Muscle of leg (tissue), 16 donors: ENCODE measurements at places on chromosomes 7 and 10.

DNA sequence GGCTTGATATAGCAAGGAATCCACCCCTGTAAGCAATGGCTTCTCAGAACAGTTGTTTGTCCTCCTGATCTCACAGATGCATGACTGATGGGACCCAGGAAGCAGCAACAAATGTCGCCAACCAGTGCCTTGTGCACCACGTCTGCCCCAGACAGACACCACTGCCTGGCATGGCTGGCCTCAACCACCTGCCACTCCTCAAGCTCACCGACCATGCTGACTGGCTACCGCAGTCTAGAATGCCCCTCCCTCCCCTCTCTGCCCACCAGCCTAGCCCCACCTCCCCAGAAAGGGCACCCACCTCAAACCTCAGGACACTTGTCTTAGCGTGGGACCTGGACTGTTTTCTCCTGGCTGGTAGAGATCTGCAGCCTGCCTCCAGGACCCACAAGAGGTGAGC, 24.0 kb downstream of the LRRC20 start:
- DNase-seq: peak; percentile 47

DNA sequence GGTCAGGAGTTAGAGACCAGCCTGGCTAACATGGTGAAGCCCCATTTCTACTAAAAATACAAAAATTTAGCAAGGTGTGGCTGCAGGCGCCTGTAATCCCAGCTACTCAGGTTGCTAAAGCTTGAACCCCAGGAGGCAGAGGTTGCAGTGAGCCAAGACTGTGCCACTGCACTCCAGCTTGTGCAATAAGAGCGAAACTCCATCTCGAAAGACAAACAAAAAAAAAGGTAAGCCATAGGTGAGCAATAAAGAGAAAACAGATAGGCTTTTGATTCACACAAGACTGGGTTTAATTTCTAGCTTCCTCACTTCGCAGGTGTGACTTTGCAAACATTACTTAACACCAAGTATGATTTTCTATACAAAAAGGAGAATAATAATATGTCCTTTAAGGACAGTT, 72.3 kb upstream of the ACBD5 start:
- DNase-seq: no peak

- no peak for DNase-seq
Observed at GRCh38 chr10:123087786-123088185, 48.0 kb upstream of the HMX3 start.

DNA sequence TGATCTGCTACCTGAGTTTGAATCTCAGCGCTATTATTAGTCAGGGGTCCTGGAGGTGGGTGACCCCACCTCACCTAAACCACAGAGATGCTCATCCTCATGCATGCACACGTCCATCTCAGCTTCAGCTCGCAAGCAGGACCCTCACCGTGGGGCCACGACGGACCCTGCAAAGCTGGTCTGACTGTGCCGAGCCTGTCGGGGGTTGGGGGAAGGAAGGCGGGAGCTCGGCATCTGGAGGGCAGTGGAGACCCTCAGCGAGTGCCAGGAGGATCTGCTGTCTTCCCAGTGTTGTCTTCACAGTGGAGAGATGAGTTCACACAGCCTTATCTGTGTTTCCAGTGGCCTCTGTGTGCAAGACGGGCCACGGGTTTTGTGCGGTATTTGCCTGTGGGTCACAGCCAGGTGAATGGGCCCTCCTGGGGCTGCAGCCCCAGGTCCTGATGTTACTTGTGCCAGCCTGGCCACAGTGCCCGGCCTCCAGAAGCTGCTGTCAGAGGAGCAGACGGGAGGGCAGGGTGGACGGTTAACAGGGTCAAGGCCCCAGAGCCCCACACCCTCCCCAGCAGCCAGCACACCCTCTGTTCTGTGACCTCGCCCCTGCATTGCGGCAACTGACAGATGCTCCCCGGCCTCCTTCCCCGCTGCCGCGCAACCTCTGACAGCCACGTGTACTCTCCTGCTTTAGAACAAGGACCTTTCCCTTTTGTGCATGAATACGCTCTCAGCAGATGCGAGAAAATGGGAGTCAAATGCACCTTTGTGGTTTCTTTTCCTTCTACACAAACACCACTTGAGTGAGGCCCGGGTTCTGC, 528.8 kb downstream of the DNAJB6 start:
- no peak for DNase-seq

GRCh38 chr10:4947635-4948596, 15.3 kb upstream of the AKR1C1 start:
- peak; percentile 74 for DNase-seq

DNA sequence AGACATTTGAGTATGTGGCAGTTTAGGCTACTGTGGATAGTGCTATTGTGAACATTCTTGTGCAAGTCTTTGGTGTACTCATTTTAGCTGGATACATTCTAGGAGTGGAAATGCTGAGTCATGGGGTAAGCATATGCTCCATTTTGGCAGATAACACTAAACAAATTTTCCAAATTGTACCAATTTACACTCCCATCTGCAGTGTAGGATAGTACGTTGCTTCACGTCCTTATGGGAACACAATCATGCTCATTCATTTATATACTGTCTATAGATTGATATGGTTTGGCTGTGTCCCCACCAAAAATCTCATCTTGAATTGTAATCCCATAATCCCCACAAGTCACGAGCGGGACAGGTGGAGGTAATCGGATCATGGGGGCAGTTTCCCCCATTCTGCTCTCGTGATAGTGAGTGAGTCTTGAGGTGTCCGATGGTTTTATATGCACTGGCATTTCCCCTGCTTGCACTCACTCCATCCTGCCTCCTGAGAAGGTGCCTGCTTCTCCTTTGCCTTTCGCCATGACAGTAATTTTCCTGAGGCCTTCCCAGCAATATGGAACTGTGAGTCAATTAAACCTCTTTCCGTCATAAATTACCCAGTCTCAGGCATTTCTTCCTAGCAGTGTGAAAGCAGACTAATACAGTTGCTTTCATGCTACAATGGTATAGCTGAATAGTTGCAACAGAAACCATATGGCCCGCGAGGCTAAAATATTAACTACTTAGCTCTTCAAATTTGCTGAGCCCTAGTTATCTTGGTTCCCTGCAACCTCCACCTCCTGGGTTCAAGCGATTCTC, 25.6 kb downstream of the RNF216 start:
- peak; percentile 47 for DNase-seq

DNA sequence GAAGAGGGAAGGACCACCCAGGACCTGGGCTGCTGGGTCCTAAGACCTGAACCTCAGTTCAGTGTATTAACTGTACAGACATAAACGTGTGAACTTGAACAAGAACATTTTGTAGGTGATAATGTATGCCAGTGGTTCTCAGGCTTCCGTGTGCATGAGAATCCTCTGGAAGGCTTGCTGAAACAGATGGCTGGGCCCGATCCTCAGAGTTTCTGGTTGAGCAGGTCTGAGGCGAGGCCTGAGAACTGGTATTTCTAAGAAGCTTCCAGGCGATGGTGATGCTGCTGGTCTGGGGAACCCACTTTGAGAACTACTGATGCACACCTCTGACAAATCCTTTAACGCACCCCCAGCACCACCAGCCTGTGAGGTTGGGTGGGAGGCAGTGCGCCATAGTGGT, 70.4 kb downstream of the CDH23 start:
- DNase-seq: no peak

- no peak for DNase-seq
Observed at GRCh38 chr7:158517571-158517970, 70.1 kb downstream of the PTPRN2 start.

DNA sequence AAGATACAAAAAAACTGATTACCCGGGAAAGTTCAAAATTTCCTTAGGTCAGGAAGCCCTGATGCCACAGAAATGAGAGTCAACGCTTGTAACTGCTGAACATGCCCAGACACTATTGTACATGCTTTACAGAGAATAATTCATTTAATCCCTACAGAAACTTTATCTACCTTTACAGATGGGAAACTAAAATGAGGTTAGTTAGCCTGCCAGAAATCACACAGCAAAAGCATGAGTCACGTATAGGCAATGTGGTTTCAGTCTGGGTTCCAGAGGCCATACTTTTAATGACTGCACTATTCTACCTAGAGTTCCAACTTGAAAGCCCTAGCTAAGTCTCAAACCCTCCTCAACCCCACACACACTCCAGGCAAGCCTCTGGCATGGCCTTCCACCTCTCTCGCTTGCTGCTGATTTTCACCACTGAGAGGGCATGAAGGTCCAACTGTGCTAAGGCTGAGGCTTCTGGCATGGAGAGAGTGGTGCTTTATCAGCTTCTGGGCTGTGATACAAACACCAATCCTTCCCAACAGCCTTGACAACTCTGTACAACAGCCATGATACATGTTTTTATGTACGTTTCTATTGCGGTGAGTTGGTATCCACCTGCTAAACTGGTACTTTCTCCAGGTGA, 1011.2 kb upstream of the GHITM start:
- no peak for DNase-seq

DNA sequence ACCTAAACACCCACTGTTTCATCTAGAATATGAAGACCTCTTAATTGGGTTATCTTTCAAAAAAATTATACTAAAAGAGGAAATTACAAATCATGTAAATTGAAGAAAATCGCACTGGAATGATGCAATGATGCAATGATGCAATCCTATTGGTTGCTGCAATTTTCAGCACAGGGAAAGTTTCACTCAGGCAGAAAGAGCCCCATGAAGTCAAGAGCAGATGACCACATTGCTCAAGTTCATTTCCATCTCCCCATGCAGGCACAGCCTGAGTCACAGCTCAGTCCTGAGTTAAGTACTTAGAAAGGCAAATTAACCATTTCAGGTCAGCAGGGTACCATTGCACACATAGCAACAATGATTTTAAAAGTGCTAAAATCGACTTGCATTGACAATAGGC, 180.3 kb upstream of the MYO3A start:
- no peak for DNase-seq

DNA sequence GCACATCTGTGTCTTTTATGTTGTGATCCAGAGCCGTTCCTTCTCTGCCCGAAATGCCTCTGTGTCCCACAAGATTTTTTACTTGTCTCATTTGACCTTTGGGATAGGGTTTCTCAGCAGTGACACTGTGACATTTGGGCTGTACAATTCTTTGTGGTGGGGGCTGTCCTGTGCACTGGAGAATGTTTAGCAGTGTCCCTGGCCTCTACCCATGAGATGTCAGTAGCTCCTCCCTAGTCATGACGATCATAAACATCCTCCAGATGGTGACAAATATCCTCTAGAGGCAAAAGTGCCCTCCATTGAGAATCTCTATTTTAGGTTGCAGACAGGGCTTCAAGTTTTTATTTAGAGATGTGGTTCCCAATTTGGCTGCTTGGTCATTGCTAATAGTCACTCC, 91.3 kb downstream of the PPP1R17 start:
- DNase-seq: no peak

DNA sequence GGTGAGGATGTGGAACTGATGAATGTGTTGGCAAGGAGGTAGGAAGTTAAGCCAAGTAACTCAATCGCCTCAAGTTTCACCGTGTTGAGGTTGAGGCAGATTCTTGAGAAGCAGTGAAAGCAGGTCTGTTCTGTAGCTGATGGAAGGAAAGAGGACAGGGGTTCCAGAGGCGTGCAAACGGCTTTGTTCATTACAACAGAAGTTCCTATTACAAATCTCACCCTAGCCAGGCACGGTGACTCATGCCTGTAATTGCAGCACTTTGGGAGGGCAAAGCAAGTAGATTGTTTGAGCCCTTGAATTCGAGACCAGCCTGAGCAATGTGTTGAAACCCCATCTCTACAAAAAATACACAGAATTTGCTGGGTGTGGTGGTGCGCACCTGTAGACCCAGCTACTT, 36.9 kb upstream of the PTF1A start:
- no peak for DNase-seq

DNA sequence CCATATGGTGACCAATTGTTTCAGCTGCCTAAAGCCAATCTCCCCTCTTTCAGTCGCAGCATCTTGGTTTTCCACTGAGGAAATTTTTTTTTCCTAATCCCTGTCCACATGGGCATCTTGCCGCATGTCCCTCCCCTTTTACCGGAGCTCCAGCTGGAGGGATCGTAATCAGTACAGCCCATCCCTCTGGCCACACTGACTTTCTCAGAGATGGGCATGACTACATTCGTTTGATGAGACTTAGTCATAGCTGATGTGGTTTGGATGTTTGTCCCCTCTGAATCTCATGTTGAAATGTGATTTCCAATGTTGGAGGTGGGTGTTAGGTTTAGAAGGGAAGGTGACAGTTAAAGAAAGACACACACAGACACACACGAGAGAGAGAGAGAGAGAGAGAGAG, 186.8 kb upstream of the CXCL12 start:
- no peak for DNase-seq

GRCh38 chr10:20105236-20105635, 289.0 kb downstream of the PLXDC2 start:
- DNase-seq: no peak

DNA sequence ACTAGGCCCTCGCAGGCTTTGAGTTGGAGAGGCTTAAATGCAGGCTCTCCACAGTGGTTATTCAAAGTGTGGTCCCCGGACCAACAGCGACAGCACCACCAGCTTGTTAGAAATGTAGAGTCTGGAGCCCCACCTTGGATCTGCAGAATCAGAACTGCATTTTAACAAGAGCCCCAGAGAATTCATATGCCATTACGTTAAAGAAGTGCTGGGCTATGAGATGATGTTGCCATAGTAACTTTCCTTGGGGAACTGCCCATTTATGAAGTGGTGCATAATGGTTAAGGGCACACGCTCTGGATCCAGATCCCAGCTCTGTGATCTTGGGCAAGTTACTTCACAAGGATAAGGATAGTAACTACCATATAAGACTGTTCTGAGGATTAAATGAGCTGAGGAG, 48.9 kb downstream of the ZCCHC24 start:
- no peak for DNase-seq

- DNase-seq: no peak
Observed at GRCh38 chr10:123795196-123795780, 96.3 kb downstream of the CPXM2 start.

DNA sequence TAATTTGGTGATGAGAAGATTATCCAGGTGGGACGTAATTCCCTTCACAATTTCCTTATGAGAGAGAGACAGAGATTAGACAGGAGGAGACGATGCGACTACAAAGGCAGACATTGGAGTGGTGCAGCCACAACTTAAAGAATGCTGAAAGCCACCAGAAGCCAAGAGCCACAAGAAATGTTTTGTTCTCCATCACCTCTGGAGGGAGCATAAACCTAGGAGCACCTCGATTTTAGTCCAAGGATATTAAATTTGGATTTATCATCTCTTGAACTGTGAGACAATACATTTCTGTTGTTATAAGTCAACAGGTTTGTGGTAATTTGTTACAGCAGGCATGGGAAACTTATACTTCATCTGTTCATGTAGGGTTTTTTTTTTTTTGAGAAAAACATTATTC, 418.9 kb downstream of the DGKB start:
- no peak for DNase-seq

GRCh38 chr10:104350127-104350635, 3.5 kb upstream of the CFAP58 start:
- DNase-seq: peak; percentile 87

GRCh38 chr10:86868353-86868752, 89.1 kb downstream of the MMRN2 start:
- DNase-seq: peak; percentile 94

GRCh38 chr7:41416208-41416595, 286.7 kb downstream of the INHBA start:
- peak; percentile 38 for DNase-seq

DNA sequence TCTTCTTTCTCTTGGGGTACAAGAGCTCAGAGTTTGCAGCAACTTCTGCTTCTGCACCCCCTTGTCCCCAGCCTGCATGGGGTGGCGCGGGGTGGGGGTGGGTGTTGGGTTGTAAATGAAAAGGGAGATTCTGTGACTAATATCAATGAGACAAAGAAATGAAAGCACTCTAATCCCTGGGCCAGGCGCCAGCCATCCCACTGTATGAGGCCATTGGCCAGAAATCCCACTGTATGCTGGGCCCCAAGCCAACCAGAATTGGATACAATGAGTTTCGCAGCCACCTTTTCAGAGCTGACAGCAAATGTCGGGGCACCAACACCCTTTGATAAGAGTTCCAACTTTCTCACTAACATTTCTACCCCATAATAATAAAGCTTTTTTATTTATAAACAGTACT, 10.9 kb upstream of the PTN start:
- DNase-seq: peak; percentile 80
